ENCODE measurements at places on chromosomes 6 and 20.

DNA sequence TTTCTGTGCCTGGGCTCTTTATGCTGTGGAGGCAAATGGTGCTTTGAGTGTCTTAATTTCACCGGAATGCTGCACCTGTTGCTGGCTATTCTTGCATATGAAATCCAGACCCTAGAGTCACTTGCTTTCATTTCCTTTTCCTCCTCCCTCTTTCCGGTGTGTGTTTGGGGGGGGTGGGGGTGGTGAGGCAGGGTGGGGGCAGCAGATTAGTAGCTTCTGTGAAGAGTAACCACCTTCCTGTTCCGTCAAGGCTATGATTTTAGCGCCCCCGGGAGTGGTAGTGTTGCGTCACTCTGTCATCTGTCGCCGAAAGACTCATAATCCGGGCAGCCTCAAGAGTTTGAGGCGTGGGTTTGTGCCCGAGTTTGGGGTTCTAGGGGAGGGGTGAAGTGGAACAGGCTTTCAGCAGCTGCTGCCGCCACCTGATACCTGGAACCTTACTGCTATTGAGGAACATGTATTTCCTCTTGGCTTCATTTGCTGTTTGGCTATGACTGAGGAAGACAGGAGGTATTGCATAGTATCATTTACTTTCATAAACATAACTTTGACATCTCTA lies 49.1 kb downstream of the UTRN start:
- peak; percentile 69 for DNase-seq

- no peak for DNase-seq
These were observed 56.1 kb downstream of the MEP1A start for GRCh38 chr6:46849361-46849690.

- DNase-seq: no peak
These were observed 87.2 kb downstream of the SLX4IP start for GRCh38 chr20:10522328-10522727.

- DNase-seq: no peak
These were observed at the start of gene C6orf118 for GRCh38 chr6:165308926-165309731. TSS of gene C6orf118 (minus strand) at chr6:165309605. CDS start at chr6:165309586, 19 bp downstream.

GRCh38 chr20:8161264-8162071 lies 29.4 kb downstream of the PLCB1 start:
- no peak for DNase-seq

DNA sequence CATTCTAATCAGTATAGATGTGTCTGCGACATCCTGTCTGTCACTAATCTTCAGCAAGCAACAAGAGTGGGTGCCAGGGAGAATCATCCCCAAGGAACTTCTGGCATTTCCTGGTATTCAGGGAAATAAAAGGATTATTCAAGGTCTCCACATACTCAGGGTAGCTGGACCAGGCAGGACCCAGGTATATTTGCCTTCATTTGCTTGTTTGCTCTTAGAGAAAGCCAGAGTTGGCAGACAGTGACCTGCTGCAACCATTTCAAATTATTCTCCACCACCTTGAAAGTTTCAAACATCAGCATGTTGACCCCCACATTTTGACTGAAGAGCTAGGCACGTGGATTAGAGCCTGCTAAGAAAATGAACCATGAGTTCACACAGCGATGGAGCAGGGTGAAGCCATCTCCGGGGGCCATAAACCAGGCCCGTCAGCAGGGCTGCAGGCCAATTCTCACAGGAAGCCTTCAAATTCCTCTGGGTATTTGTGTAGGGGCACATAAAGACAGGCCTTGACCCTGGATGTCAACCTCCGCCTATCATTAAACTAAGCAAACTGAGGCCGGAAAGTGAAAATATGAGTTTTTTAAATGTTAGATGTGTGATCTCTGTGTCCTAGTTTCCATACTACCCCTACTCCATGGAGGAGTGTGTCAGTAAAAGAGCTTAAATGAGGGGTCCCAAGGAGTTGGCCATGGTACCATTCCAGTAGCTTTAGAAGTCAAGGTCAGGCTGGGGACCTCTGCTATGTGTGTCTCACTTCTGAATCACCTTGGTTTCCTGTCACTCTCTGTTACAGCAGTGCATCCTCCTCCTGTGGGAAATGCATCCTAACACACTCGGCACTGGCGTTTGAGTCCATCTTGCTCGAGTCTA lies 32.9 kb downstream of the TRAM2 start:
- DNase-seq: no peak

- DNase-seq: peak; percentile 23
These were observed 648.8 kb upstream of the AGPAT4 start for GRCh38 chr6:161922631-161923119.

DNA sequence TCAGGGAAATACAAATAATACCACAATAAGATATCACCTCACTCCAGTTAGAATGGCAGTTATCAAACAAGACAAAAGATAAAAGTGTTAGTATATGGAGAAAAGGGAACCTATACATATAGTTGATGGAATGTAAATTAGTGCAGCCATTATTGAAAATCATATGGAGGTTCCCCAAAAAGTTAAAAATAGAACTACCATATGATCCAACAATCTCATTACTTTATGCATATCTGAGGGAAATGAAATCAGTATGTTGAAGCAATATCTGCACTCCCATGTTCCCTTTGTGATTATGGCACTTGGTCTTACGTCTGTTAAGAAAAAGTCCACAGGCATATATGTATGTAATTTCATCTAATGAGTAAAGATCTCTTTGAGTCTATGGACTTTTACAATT lies 96.9 kb downstream of the STXBP5 start:
- no peak for DNase-seq

DNA sequence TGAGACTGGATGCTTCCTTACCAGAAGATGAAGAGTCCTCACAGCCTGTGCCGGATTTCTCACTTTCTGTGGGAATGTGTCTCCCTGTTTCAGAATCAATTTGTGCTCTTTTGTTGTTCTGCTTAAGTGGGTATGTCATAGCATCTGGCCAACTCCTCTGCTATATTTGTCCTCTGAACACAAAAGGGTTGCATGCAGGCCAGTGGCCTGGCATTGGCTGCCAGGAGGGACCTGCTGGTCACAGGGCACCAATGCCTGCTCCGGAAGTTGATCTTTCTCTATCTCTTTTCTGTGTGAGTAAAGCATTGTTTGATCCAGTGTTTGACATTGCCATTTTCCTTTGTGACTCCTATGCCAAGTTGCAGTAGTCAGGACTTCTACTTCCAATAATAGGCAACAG lies 47.8 kb downstream of the JARID2 start:
- no peak for DNase-seq

DNA sequence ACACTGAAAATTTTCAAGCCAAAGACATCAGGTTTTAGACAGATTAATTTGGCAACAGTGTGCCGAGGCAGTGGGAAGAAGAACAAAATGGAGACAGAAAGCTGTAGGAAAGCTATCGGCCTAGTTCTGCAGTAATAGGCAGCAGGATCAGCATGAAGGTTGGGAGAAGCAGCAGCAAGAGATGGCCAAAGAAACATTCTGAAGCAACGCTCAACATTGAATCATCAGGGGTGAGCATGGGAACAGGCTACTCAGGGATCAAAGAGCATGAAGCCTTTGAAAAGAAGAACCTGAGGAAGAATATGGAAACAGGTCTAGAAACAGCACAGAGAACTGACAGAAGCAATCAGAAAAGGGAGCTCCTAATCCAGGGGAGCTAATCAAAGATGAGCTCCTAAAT lies 7.1 kb upstream of the DST start:
- no peak for DNase-seq

DNA sequence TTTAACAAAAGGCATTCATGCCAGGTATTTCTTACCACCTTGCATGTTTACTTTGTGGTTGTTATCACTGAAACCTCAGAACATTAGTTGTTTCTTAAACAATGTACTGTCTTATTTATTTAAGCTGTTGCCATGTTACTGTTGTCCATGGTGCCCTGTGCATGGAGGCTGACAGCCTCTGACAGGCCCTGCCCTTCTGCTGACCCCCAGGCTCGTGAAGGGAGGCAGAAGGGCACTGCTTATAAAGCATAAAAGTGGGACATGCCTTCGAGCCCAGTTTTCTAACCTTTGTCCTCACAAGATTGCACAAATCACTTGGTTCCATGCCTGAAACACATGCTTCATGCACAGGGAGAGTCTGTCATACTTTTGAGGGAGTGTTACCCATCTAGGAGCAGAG lies 46.7 kb upstream of the CLIC5 start:
- no peak for DNase-seq

DNA sequence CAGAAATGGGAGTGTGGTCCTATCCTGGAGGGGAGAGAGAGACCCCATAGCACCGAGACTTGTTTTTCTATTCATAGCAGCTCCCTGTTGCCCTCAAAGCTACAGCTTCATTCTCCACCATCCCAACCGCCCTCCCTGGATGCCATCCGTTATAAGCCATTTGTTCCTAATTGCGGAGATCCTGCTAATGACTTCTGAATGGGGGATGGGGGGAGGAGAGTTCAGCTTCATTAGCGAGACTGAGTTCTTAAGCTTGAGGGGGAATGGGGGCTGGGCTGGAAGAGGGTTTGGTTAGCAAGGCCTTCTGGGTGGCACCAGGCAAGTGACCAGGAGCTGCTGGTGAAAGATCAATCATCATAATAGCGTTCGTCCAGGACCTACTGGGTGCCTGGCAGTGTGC lies 27.1 kb downstream of the FOXP4 start:
- DNase-seq: no peak

GRCh38 chr6:41684311-41685180 lies 46.3 kb downstream of the MDFI start:
- DNase-seq: no peak

DNA sequence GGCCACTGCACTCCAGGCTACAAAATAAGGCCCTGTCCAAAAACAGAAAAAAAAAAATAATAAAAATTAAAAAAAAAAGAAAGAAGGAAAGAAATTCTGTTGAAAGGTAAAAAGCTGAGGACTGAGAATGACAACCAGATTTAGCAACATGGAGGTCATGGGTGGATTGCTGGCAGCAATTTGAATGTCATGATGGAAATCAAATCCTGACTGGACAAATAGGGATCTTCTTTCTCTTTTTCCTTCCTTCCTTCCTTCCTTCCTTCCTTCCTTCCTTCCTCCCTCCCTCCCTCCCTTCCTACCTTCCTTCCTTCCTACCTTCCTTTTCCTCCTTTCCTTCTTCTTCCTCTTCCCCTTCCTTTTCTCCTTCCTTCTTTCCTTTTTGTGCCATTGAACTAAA lies 553.3 kb upstream of the FLRT3 start:
- no peak for DNase-seq

- DNase-seq: no peak
These were observed 81.8 kb downstream of the FYN start for GRCh38 chr6:111791415-111791814.

DNA sequence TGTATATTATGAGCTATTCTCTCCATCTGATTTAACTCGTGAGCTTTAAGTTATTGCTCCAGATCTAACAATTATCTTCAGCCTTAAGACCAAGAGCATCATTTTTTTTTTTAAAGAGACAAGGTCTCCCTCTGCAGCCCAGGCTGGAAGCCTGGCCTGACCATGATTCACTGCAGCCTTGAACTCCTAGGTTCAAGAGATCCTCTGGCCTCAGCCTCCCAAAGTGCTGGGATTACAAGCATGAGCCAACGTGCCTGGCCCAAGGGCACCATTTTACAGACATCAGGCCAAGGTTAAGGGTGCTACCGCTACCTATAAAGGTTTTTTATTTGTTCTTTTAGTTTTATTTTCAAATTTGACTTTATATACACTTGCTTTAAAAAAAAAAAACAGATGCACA lies 2.3 kb downstream of the SUPT3H start:
- no peak for DNase-seq

DNA sequence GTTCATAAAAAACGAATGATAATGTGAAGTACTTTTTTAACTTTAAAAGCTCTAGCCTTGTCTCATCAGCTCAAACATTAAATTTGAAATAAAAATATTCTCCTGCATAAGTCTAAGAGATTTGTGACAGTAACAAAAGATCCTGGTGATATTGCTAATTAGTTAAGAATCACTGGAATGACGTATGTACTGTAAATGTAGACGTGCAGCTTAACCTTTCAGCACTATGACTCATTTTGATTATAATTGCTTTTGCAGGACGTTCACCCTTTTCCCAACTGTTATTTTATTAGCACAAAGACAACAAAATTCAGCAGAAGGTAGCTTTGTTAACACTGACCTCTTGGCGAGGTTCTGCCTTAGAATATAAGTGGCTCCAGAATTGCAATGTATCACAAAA lies 68.6 kb downstream of the TENT5A start:
- no peak for DNase-seq

DNA sequence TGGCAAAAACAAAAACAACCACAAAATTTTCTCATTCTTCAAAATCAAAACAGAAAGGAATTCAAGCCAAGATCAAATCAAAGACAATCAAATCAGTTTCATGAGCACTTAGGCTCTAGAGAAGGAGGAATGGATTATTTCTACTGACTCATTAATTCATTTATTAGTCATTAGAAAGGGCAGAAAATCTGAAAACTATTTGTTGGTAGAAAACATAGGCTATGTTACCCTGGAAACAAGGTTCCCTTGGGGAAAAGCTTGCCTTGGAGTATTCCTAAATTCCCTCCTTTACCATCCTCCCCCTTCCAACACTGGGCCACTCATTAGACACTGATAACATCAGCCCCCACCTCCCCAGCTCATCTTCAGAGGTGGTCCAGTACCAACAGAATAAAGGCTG lies 17.5 kb downstream of the KIF16B start:
- DNase-seq: no peak

DNA sequence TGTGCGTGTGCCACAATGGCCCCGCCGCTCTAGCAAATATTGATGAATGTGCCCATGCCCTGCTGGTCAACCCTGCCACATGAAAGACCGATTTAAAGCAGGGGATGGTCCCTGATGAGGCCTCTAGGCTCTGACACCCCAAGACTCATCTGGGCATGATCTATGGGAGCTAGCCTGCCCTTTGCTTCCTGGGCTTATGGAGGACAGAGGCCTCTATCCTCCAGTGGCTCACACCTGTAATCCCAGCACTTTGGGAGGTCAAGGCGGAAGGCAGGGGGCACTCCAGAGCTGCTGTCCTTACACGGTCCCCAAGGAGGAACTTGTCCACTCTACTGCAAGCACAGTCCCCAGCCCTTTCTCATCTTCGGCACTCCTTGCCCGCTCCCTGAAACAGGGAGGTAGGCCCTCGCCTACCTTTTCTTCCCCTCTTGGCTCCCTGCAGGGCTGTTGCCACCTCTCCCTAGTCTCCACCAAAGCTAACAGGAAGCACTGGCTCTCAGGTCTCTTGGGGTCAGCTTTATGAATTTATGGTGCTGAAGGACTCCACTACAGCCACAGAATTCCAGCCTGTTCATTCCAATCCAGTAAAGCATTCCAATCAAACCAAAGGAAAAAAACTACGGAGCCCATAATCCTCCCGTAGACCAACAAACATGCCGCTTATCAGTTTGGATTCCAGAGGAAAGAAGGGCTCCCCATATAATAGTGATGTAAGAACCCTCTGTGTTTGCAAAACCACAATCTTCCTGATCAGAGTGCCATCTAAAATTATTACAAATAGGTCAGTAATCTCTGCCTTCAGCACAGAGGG lies 48.7 kb upstream of the FOXQ1 start:
- DNase-seq: no peak

GRCh38 chr6:34813028-34813713 lies 21.3 kb downstream of the BLTP3A start:
- DNase-seq: no peak

DNA sequence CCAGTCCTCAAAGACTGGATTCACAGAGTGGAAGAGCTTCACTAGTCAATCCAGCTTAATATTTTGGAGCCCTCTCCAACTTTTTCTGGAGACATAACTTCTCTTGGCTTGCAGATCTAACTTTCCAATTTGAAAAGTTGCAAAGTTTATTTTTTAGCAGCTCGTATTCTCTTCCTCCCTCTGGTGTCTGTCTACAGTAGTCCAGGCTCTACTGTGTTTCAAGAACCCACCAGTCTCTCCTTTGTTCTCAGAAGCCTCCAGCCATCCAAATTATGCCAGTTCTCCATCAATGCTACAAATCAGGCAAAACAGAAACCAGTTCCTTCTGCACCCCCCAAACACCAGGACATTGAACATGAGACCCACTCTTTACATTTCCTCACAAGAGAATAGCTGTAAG lies 376.1 kb upstream of the OPRM1 start:
- DNase-seq: no peak
